Hematopoietic multipotent progenitor cell treated with erythropoietin and hydrocortisone succinate and interleukin-3 and kit ligand, for 8 days (in vitro differentiated cells): ENCODE measurements at places on chromosomes 4 and X.

DNA sequence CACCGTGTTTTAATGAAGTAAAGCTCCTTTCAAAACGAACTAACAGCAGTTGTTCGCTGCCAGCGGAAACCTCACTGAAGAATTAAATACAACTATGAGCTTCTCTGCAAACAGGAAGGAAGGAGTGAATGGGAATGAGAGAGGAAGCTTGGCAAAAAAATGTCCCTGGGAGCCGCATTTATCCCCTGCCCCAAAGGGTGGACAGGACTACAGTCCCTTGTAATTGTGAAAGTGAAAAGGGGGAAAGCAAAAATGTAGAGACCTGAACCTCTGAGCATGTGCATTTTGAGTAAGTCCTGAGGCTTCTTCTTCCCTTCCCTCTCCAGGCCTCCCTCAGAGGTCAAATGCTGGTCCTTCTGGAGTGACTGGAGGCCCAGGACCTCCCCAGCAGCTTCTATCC is 53.8 kb upstream of the BMP2K start:
- no peak for DNase-seq

DNA sequence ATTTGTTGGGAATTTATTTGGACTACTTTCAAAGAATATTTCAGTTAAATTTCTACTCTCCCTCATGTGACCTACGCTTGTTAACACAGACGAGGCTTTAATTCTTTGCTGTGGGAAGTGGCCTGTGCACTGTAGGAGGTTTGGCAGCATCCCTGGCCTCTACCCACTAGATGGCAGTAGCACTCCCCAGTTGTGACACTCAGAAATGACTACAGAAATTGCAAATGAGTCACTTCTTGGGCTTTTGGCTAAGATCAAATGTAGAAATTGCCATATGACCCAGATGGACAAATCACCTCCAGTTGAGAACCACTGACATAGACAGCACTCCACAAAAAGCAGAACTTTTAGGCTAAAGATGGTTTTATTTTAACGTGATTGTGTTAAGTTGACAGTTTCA is 22.1 kb downstream of the PIR start:
- DNase-seq = peak; percentile 81

DNA sequence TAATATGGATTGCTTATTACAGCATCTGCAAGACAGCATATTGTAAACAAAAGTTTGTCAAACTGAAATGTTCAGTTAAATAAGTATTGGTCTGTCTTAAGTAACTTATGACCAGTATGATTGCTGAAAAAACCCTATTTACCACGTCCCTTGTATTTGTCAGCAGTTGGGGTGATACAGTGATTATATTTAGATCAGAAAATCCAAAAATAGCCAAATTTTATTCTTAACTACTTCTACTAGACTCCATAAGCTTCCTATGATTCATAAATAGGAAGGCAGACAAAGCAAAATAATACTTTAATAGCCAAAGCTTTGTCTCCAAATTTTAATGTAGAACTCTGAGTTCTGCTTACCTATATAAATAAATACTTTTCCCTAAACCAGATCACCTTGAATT is 45.3 kb downstream of the TBCK start:
- DNase-seq = no peak

GRCh38 chr4:108738003-108738706 is 24.7 kb downstream of the ETNPPL start:
- no peak for DNase-seq

DNA sequence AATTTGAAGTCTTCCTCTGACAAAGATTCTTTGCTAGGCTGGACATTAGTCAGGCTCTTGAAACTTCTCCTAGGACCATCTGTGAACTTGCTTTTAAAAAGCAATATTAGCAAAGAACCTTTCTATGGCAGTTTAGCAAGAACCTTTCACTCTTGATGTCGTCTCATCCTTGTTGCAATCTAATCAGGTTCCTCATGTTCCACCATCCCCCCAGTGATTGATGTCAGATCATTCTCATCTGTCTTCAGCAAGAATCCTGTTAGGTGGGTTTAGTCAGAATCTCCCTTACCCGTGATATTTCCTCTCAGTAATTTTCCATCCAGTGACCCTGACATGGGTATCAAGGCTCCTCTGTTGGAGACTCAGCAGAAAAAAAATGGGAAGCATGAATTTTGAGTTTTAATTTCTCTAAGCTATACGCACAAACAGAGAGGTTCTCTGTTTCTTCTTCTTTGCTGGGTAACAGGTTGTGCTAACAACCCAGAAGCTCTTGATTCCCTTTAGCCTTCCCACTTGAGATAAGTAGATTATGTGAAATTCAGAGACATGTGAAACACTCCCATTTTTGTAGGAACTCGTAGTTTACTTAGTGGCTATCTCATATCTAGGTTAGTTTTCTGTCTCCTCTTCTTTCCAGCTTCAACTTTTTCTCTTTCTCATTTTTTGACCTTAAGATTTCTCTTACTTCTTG is 507.4 kb downstream of the C4orf33 start:
- DNase-seq = no peak

DNA sequence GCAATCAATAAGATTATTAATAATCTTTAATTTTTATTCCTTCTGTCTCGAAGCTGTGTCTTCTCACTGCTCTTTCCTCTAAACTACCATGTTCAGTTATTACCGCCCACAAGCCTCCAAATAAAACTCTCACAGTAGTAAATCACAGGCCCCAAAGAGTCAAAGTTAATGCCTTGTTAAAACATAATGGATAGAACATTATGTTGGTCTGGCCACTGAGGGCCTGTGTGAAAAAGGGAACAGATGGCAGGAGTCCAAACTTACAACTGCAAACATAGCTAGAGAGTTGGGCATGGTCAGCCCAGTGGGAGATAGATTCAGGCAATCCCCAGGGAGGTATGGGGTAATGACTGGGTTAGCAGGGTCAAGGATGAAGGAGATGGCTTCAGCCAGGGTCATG is 84.6 kb upstream of the TNIP3 start:
- DNase-seq = no peak

DNA sequence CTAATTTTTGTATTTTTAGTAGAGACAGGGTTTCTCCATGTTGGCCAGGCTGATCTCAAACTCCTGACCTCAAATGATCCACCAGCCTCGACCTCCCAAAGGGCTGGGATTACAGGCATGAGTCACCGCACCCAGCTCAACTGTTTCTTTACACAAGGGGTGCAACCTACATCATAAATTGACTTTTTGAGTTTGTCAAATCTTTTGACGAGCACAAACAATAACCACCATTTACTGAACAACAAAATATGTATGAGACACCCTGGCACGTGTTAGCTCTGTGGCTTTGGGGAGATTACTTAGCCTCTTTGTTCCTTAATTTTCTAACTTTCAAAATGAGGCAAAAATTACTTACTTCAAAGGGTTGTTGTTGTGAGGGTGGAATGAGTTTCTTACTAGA is 23.5 kb upstream of the SLC34A2 start:
- no peak for DNase-seq

DNA sequence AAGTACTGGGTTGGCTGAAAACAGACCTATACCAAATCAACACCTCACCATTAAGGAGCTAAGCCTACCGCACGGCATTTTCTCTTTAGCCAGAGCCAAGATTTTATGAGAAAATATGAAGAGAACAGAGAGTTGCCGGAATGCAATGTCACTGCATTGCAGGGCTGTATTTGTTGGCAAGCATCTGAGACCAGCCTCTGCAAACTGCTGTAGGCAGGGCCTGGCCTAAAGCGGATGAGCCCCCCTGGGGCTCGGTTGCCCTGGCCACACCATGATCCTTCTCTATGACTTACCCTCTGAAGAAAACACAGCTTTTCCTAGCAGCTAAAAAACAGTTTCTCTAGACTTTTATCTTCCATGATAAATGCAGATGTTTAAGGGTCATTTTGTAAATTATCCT is 120.5 kb upstream of the SORBS2 start:
- no peak for DNase-seq

DNA sequence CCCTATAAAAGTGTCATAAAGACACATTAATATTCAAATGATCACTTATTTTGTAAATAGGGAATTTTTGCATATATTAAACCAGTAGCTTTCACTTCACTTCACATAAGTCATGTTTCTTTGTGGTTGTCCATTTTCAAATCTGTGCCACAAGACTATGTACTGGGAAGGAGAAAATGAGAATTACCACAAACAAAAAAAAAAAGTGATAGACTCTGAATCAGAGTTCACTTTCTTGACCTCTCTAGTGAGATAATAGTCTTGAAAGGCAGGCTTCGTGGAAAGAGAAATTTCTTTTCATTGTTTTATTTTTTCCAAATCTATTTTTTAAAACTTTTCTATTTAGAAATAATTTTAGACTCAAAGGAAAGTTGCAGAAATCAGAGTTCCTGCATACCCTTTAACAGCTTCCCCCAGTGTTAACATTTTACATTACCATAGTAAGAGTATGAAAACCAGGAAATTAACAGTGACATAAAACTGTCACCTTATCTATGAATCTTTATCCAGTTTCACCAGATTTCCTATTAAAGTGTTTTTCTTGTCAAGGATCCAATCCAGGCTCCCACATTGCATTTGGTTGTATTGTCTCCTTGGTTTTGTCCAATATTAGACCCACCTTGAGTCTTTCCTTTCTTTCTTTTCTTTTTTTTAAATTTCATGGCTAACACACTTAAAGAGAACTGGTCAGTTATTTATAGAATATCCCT is 215.4 kb upstream of the PGRMC2 start:
- DNase-seq = no peak

DNA sequence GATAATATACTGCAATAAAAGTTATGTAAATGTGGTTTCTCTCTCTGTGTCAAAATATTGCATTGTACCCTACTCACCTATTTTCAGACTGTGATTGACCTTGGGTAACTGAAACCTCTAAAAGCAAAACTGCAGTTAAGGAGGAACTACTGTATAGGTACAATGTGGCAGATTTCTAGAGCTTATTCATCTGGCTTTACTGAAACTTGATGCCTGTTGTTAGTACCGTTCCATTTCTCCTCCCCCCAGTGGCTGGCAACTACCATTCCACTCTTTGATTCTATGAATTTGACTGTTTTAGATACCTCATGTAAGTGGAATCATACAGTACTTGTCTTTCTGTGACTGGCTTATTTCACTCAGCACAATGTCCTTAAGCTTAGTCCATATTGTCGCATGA is 61.9 kb downstream of the HOPX start:
- no peak for DNase-seq

DNA sequence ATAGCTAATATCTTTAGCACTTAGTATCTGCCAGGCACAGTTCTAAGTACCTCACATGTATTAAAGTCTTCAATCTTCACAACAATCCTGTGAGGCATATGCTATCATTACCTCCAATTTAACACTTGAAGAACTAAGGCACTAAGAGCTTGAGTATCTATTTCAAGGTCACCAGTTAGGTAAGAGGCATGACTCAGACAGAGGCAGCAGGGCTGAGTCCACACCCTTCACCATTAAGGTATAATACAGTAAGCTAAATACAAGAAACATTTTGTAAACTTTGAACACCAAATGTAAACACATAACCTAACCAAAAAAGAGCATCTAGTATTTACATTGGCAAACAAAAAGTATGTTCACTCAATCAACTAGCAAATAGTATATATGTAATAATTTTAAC is 1410.9 kb downstream of the PCDH18 start:
- no peak for DNase-seq

- DNase-seq = no peak
Measured at GRCh38 chr4:87982446-87983010, 7.0 kb downstream of the SPP1 start.

DNA sequence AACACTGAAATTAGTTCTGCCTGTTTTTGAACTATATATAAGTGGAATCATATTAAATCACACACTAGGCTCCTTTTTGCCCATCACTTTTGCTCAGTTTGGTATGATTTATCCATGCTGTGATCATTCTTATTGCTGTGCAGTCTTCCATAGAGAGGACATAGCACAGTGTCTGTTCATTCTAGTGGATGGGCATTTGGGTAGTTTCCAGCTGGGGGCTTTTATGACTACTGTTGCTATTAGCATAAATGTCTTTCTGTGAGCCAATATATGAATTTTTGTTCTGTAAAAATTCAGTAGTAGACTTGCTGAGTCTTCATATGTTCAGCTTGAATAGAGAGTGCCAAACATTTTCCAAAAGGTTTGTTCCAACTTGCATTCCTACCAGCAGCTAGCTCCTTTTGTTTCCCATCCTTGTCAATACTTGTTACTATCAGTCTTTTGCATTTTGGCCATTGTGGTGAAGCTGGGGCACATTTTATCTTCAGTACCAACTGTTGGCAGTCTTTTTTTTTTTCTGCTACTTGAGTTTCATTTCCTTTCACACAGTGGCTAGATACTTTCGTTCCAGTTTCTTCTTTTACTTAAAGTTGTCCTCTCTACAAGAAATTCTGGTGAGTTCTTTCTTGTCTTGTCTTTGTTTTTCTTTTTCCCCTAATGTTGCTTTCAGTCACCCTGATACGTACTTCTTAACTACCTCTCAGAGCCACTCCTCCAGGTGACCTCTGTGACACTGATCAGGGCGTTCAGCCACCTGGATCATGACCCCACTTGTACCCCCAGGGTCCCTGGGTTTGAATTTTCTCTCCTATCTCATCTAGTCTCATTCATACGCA is 87.0 kb downstream of the ANXA3 start:
- DNase-seq = peak; percentile 90

- DNase-seq = no peak
Measured at GRCh38 chr4:89023140-89023539, 33.8 kb downstream of the FAM13A start.

- no peak for DNase-seq
Measured at GRCh38 chr4:184427093-184427492, 47.3 kb downstream of the IRF2 start.

GRCh38 chr4:65971686-65972085 is 301.4 kb upstream of the EPHA5 start:
- DNase-seq = no peak

GRCh38 chr4:174496631-174497432 is 25.5 kb downstream of the HPGD start:
- DNase-seq = no peak

- no peak for DNase-seq
Measured at GRCh38 chrX:123629502-123629901, 103.3 kb downstream of the THOC2 start.

- DNase-seq = no peak
Measured at GRCh38 chrX:19863212-19863856, 24.1 kb downstream of the SH3KBP1 start.

- DNase-seq = no peak
Measured at GRCh38 chr4:152643153-152644035, 36.4 kb downstream of the TMEM154 start.

GRCh38 chrX:35046660-35047296 is 104.2 kb downstream of the FAM47B start:
- DNase-seq = no peak

- no peak for DNase-seq
Measured at GRCh38 chrX:129525896-129526295, 2.6 kb upstream of the SMARCA1 start.
